ENCODE measurements at places on chromosomes 6 and 20.
A peak's percentile ranks its signal among the peaks of the same experiment; 100 is the strongest.

GRCh38 chr20:17043323-17043722, 183.5 kb upstream of the PCSK2 start:
- H3K4me1 ChIP-seq = no peaks in the 10 kb centered on the region
- H3K36me3 ChIP-seq = no peaks in the 10 kb centered on the region
- H3K27me3 ChIP-seq = no peaks in the 10 kb centered on the region
- H3K27ac ChIP-seq = no peak overlapping the region

DNA sequence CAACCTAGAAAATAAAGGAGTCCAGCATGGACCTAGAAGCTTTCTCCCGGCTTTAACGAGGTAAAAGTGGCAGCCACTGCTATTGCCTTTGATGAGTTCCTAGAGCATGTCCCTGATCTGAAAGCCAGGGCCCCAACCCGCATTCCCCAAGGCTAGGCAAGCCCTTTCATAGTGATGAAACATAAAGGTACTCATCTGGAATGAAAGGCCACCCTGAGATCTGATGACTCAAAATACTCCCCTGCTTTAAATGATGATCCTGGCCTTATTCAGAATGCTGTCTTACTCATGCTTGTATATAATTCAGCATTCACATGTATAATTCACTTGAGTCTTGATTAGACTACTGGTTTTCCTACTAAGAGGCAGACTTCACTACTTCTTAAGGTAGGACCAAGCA, 21.3 kb downstream of the TTPAL start:
- no peak overlapping the region for H3K4me3 ChIP-seq
- H3K36me3 ChIP-seq = peaks cover 80% of the 10 kb centered on the region
- H3K4me1 ChIP-seq = peaks cover 21% of the 10 kb centered on the region
- DNase-seq = no peak
- no peaks in the 10 kb centered on the region for H3K27me3 ChIP-seq

DNA sequence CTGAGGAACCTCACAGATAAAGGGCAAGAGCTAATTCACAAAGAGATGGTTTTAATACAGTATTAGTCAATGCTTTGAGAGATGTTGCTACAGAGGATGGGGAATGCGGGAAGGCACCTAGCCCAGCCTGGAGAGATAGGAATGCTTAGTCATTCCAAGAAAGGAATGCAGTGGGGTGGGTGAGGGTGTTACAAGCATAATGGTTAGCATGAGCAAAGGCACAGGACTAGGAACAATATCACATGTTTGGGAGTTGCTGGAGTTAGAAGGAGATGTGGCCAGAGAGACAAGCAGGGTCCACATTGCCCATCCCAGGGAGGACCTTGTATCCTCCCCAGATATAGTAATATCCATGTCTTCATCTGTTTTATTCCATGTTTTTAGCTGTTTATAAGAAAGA, 107.0 kb upstream of the OGFRL1 start:
- H3K4me3 ChIP-seq = no peak overlapping the region
- H3K27me3 ChIP-seq = peaks cover 4% of the 10 kb centered on the region
- no peak overlapping the region for H3K27ac ChIP-seq
- no peaks in the 10 kb centered on the region for H3K36me3 ChIP-seq

GRCh38 chr6:107506145-107506544, 16.2 kb downstream of the SOBP start:
- DNase-seq = no peak
- no peaks in the 10 kb centered on the region for H3K4me1 ChIP-seq
- H3K4me3 ChIP-seq = no peak overlapping the region
- peaks cover 30% of the 10 kb centered on the region for H3K27me3 ChIP-seq

DNA sequence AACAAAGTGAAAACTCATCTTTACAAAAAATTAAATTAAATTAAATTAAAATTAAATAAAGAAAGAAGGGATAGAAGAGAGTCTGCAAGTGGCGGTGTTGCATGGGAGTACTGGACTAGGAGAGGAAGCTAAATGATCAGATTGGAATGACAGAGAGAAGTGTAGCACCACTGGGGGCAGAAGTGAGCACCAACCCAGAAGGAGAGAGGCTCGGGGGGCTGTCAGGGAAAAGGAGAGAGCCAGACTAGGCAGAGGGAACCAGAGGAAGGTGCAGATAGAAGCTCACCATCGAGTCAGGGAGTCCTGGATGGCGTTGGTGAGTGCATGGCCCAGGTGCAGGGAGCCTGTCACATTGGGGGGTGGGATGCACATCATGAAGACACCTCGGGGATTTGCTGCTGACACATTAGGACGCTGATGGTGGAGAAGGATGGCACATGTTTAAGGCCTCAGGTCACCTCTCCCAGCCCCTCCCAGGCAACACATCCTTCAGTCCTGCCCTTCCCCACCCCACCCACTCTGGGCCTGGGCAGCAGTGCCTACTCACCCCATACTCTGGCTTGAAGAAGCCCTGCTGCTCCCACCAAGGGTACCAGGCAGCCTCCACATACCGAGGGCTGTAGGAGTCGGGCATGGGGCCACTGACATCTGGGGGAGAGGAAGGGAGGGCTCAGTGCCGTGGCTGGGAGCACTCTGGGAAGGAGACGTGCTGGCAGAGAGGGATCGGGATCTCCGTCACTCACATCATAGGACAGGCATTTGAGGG, 4.0 kb downstream of the VARS1 start:
- H3K27ac ChIP-seq = peak overlapping the region; percentile 62
- H3K36me3 ChIP-seq = peaks cover 49% of the 10 kb centered on the region
- H3K4me3 ChIP-seq = peak overlapping the region; percentile 17
- no peaks in the 10 kb centered on the region for H3K27me3 ChIP-seq
- peaks cover 21% of the 10 kb centered on the region for H3K4me1 ChIP-seq

GRCh38 chr6:56144538-56145324, 102.6 kb downstream of the COL21A1 start:
- H3K4me3 ChIP-seq = no peak overlapping the region
- no peaks in the 10 kb centered on the region for H3K36me3 ChIP-seq
- no peaks in the 10 kb centered on the region for H3K27me3 ChIP-seq
- H3K27ac ChIP-seq = no peak overlapping the region
- H3K4me1 ChIP-seq = no peaks in the 10 kb centered on the region
